Ascending aorta (tissue), 2 donors: ENCODE measurements at places on chromosomes 2 and 18. TPM values are rescaled to one million over a fixed set of nuclear protein-coding genes. Genes with fewer than 3 reads are reported as not detected.

DNA sequence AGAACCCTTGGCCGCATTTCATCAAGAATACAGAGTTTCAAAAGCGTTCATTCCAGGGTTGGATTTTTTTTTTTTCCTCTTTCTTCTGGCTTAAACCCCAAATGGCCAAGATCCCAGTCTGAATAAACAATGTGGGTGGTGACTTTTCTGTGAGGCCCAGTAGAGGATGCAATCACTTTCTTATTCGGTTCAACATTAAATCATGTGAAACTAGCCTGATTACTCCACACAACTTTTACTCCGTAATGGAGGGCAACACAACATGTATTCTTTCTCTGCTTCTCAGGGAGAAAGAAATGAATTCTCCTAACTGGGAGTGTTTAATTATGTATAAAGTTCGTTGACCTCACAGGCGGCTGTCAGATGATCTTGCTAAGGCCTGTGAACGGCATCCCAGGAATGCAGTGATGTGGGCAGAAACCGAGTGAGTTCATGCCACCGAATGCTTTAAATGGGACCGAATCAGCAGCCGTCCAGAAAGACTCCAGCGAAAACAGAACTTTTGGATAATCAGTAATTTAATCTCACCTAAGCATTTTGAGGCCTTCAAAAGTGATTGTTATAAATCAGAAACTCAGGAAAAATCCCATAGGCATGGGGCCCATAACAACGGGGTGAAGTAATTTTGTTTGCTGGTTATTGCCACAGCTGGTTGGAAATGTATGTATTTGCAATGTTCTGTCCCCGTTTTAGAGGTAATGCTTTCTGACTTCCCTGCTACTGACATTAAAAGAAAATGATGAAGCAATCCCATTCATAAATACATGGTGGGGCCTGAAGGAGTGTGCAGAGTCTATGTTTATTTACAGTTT is 81.5 kb downstream of the BCL2 start:
- no peaks in the 10 kb centered on the region for H3K27me3 ChIP-seq
- no peaks in the 10 kb centered on the region for H3K36me3 ChIP-seq
- peak overlapping the region; percentile 91 for H3K27ac ChIP-seq
- peak overlapping the region; percentile 18 for H3K4me3 ChIP-seq
- peak; percentile 84 for DNase-seq
- H3K4me1 ChIP-seq, result no peaks in the 10 kb centered on the region

- no peak for DNase-seq
- no peaks in the 10 kb centered on the region for H3K36me3 ChIP-seq
- H3K27ac ChIP-seq, result no peak overlapping the region
- H3K4me3 ChIP-seq, result no peak overlapping the region
Observed at GRCh38 chr2:157324331-157324843, 1.2 kb downstream of the ERMN start.

GRCh38 chr2:205461678-205462665 is 220.3 kb upstream of the NRP2 start:
- no peak overlapping the region for H3K27ac ChIP-seq
- no peaks in the 10 kb centered on the region for H3K27me3 ChIP-seq
- no peak overlapping the region for H3K4me3 ChIP-seq
- no peaks in the 10 kb centered on the region for H3K36me3 ChIP-seq
- DNase-seq, result no peak
- H3K4me1 ChIP-seq, result no peaks in the 10 kb centered on the region

DNA sequence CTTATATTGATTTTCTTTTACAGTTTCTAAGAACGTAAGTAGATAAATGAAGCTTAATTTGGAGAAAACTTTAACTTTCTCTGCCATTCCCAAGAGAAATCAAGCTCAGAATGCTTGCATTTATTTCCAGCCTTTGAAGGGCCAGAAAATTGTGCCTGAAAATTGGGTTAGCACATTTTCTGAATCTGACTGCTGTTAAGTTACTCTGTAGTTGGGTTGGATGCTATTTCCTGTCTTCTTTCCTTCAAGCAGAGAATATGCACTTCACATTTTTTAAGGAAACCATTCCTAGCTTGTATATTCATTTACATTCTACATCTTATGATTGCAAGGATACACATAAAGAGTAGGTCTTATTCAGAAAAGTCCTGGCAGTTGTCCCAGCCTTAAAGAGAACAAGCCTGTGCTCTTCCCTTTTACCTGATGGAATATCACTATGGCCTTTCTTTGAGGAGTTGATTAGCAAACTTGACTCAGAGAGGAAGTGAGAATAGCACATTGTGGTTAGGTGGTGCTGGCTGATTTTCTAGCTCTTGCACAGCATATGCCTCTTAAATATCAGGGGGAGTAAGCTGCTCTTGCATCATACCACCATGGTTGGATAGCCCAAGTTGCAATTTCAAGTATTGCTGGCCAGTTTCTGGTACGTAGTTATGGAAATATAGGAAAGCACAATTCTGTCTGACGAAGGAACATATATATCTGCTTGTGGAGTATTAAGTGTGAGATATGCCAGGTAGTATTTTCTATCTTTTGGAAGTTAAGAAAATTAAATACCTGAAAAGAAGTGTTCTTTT is 133.7 kb downstream of the COMMD1 start:
- no peaks in the 10 kb centered on the region for H3K36me3 ChIP-seq
- no peaks in the 10 kb centered on the region for H3K27me3 ChIP-seq
- H3K4me1 ChIP-seq, result no peaks in the 10 kb centered on the region
- no peak overlapping the region for H3K4me3 ChIP-seq
- DNase-seq, result no peak

Gene GALNT13
- not detected for total RNA-seq

- peaks cover 30% of the 10 kb centered on the region for H3K4me1 ChIP-seq
- peak within 1 kb of the TSS; percentile 66 for H3K4me3 ChIP-seq
- H3K27me3 ChIP-seq, result no peaks in the 10 kb centered on the region
Observed at GRCh38 chr2:45009303-45009927, at the start of gene SIX2. SIX2 (minus strand) TSS chr2:45009452; CDS start chr2:45009110, 342 bp downstream.

GRCh38 chr2:188979187-188980114 is 5.3 kb downstream of the COL3A1 start:
- H3K27me3 ChIP-seq, result no peaks in the 10 kb centered on the region
- peak overlapping the region; percentile 73 for H3K4me3 ChIP-seq
- H3K4me1 ChIP-seq, result peaks cover 24% of the 10 kb centered on the region
- no peaks in the 10 kb centered on the region for H3K36me3 ChIP-seq

Gene SERPINB3
- total RNA-seq, result 0.21 TPM
